ENCODE measurements at places on chromosomes 16 and 17. TPM values are rescaled to one million over a fixed set of nuclear protein-coding genes. Genes with fewer than 3 reads are reported as not detected.

- no peak overlapping the region for H3K4me3 ChIP-seq
- no peaks in the 10 kb centered on the region for H3K4me1 ChIP-seq
- DNase-seq = no peak
- H3K27ac ChIP-seq = no peak overlapping the region
These were observed 374.4 kb downstream of the SNX29 start for GRCh38 chr16:12350945-12351344.

GRCh38 chr17:30942308-30943079, 20.7 kb downstream of the ADAP2 start:
- DNase-seq = no peak
- no peak overlapping the region for H3K27ac ChIP-seq
- H3K4me3 ChIP-seq = no peak overlapping the region

DNA sequence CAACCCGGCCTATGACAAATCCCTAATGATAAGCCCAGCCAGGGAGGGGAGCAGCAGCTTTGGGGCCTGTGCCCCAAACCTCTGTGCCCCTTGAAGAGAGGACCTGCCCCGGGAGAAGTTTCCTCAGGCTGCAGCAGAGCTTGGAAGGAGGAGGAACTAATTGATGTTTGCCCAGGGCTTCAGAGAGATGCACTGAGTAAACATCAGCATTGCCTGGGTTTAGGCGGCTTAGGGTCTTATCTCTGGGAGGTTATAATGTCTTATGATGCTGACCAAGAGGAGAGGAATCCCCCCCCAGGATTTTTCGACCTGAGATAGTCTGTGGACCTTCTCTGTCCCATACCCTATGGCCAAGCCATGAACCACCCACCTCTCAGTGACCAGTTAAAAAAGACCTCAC, 148.7 kb upstream of the SDK2 start:
- peaks cover 19% of the 10 kb centered on the region for H3K4me1 ChIP-seq
- H3K36me3 ChIP-seq = no peaks in the 10 kb centered on the region
- no peak for DNase-seq
- H3K27ac ChIP-seq = no peak overlapping the region
- H3K27me3 ChIP-seq = no peaks in the 10 kb centered on the region

The DNAH2 gene
- total RNA-seq = 8.0 TPM

Measured in stomach (tissue), 19 donors.